Right lung (tissue), 10 donors: ENCODE measurements at places on chromosomes 11 and 22. TPM values are rescaled to one million over a fixed set of nuclear protein-coding genes. Genes with fewer than 3 reads are reported as not detected.

The PHLDA2 gene
- polyA plus RNA-seq: 0.55 TPM

GRCh38 chr11:64687643-64688533 is 35.1 kb downstream of the NRXN2 start:
- DNase-seq: no peak

DNA sequence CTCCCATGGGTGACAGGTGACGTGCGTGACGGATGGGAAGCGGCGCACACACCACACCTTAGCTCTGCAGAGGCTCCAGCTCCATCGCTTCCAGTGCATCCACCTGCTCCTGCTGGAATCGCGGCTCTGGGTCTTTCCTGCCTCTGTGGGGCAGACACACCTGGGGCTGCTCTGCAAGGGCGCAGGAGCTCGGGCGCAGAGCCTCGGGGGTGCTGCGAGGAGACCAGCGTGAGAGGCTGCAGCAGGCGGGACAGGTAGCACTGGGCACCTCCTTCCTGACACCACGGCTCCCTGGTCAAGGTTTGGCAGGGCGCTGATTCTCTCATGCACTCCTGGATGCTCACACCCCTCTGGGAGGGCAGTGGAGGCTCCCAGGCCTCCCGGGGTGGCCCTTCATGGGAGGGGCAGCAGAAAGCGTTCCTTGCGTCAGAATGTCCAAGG is 1494.3 kb downstream of the BRD1 start:
- DNase-seq: no peak

- no peak for DNase-seq
These were observed 1.4 kb downstream of the KCNC1 start for GRCh38 chr11:17735818-17736578.

- DNase-seq: no peak
These were observed 26.4 kb downstream of the ADAMTS15 start for GRCh38 chr11:130474637-130475400.

DNA sequence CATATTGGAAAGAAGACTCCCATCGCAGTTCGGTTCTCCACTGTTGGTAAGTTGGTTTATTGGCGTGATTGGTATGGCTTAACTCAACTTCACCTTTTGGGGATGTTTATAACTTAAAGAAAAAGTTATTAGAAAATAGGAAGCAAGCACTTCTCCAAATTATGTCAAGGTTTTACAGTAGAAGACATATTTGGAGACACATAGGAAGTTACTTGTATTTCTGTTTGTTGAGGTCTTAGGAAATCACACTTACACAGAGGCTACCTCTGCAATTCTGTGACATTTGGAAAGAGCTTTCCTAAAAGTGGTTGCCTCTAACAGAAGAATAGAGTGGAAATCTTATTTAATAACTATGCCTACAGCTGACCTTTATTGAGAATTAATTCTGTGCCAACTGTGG is 12.3 kb downstream of the CAT start:
- DNase-seq: no peak

- no peak for DNase-seq
These were observed 423 bp downstream of the PEX16 start for GRCh38 chr11:45917286-45917622.

- DNase-seq: no peak
These were observed 82.5 kb downstream of the MAML2 start for GRCh38 chr11:96260532-96260931.

GRCh38 chr11:82978422-82979099 is 77.0 kb downstream of the DDIAS start:
- DNase-seq: no peak

The RAC2 gene
- 6.7 TPM for polyA plus RNA-seq

The OTUB1 gene
- polyA plus RNA-seq: 72.3 TPM

- no peak for DNase-seq
These were observed 531.1 kb downstream of the BRD1 start for GRCh38 chr22:49296561-49296960.

- DNase-seq: no peak
These were observed 23.4 kb upstream of the CLNS1A start for GRCh38 chr11:77660947-77661346.

DNA sequence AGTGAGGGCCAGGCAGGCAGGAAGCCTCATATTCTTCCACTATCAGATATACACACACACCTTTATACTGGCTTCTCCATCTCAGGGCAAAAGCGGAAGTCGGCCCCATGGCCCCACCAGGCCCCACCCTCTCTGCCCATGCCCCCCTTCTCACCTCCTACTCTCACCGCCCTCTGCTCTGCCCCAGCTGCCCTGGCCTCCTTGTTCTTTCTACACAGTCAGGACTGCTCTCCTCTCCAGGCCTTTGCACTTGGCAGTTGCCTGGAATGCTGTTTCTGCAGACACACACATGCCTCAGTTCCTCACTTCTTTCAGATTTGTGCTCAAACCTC is 25.3 kb downstream of the OTOG start:
- no peak for DNase-seq

DNA sequence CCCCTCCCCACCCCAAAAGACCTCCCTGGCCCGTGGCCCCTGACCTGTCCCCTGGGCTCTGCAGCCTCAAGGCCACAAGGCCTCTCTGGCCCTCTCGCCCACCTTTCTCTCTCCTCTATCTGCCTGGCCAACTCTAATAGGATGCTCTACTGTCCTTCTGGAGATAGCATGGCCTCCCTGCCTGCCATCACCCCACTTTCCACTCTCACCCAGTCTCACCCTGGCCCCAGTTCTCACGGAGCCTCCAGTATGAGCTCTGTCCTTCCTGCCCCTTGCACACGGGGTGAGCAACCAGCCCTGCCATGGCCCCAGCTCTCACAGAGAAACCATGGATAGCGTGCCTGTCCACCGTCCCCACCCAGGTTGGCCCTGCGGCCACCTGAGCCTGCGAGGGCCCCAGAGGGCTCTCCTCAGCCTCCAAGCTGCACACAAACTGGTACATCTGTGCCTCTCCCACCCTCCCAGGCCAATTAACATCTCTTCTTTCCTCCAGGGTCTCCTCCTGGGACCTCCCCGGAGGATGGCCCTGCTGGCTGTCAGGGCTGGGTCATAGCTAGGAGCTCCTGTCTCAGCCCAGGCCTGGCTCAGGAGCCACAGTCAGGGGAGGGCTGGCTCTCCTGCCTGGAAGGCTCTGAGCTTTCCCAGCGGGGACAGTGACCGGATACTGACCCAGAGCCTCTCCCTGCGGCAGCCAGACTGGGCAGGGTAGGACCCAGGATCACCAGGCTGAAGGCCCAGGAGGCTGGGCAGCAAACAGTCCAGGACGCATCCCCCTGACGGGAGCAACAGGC is 22.3 kb downstream of the RTN4R start:
- DNase-seq: no peak

The CBX7 gene
- 7.8 TPM for polyA plus RNA-seq

- DNase-seq: no peak
These were observed 47.1 kb downstream of the SLC22A12 start for GRCh38 chr11:64638018-64638665.

The THAP12 gene
- polyA plus RNA-seq: 95.8 TPM

DNA sequence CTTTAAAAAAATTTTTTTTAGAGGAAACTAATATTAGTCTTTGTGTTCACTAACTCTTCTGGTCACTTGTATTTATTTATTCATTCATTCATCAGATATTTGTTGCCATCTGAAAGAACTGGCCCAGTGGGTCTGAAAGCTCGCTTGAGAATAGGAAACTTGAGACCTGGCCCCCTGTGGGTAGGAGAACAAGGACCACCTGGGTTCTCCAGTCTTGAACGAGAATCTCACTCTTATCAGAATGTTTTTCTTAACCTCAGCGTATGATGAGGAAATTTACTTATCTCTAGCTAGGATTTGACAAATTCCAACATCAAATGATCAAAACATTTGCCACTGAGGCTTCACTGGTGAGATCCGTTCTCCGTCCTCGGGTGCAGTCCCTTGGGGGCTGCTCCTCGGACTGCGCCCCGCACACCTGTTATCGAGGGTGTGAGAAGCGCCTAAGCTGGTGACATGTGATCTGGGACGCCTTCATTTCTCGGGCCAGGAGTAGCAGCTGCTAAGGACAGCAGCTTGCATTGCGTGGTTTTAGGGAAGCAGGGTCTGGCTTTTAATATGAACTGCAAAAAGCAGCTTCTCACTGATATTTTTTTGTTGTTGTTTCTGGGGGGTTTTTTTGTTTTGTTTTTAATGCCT is 6.3 kb downstream of the C22orf31 start:
- DNase-seq: no peak
